ENCODE measurements at places on chromosomes 3 and 15.

GRCh38 chr3:57977818-57978235 lies 30.4 kb upstream of the FLNB start:
- no peak for DNase-seq

GRCh38 chr15:31513178-31513577 lies 186.5 kb downstream of the KLF13 start:
- DNase-seq = no peak

GRCh38 chr15:55434989-55435825 lies 26.9 kb downstream of the PIERCE2 start:
- peak; percentile 51 for DNase-seq

- no peak for DNase-seq
Measured at GRCh38 chr3:21505711-21506460, 245.1 kb downstream of the ZNF385D start.

- no peak for DNase-seq
Measured at GRCh38 chr3:119598410-119599098, 869 bp downstream of the PLA1A start.

GRCh38 chr3:186058225-186058624 lies 50.7 kb downstream of the ETV5 start:
- no peak for DNase-seq

DNA sequence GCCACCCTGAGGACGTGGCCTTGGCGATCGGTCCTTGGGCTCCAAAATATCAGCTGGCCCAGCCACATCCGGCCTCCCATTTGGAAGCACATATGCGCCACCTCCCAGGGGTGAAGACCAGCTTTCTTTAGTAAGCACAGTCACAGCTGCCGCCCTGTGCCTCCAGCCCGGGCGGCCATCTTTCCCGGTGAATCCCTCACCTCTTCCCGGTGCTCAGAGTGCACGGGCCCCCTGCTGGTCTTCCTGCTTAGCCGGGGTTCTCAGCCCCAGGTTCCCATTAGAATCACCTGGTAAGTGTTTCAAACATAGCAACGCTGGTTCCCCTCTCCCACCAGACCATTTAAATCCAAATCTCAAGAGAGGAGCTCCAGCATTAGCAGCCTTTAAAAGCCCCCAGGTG lies 232.2 kb downstream of the VPS13C start:
- DNase-seq = no peak
